ENCODE measurements at places on chromosomes 11 and 22. TPM values are rescaled to one million over a fixed set of nuclear protein-coding genes. Genes with fewer than 3 reads are reported as not detected.

The MMP13 gene
- not detected for polyA plus RNA-seq

The KLHL22 gene
- 13.9 TPM for polyA plus RNA-seq

DNA sequence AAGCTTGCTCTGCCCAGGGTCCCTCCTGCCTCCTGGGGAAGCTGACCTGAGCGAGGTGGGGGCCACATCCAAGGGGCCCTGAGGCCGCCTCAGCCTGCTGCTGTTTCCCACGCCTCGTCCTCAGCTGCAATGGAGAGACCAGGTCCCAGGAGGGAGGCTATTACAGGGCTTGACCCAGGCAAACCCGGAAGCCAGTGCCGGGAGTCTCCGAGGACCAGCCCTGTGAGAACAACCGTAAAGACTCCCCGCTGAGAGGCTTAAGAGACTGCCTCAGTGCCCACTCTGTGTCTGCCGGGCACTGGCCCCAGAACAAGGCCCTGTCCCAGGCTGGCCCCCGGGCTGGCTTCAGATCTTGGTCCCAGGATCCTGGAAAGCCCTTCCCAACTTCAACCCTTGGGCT is 124.3 kb upstream of the FGF3 start:
- no peaks in the 10 kb centered on the region for H3K4me1 ChIP-seq
- no peaks in the 10 kb centered on the region for H3K36me3 ChIP-seq
- H3K27me3 ChIP-seq: peaks cover 9% of the 10 kb centered on the region
- H3K4me3 ChIP-seq: no peak overlapping the region

DNA sequence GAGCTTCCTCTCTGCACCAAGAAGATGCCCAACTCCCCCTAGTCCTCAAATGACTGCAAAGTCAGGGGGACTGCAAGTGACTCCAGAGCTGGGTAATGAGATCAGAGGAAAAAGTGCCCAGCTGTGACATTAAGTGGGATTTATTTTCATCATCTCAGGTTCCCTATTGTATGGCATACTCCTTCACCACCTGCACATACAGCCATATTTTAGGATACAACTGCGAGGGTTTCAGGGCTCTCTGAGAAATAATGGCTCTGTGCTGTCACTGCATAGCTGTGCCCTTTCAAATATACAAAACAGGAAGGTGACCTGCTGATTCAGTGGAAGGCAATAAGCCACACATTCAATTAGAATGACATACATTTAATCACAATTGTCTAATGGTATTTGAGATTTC is 45.6 kb upstream of the PLET1 start:
- DNase-seq: no peak
- no peak overlapping the region for H3K4me3 ChIP-seq
- no peaks in the 10 kb centered on the region for H3K27me3 ChIP-seq

DNA sequence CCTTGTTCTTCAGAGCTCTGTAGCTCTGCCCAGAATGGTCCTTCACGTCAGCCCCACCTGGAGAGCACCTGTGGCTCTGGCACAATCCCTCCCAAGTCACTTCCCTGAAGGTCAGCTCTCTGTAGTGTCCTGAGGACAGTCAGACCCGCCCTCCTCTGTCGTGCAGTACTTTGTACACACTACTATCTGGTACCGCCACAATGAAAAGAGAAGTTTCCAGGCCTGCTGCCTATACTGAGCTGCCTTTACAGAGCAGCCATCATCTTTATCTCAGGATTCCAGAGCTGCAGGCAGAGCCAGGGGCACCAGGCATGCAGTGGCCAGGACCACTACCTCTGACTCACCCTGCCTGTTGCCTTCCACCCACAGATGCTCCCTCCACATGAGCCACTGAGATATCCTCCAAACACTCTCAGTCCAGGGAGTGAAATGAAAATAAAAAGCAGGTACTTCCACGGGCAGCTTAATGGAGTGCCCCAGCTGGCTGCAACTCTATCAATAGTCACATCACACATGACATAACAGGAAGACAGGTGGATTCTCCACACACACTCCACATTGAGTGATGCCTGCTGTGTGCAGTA is 7.3 kb downstream of the PACSIN2 start:
- H3K4me3 ChIP-seq: no peak overlapping the region
- H3K36me3 ChIP-seq: no peaks in the 10 kb centered on the region
- peak overlapping the region; percentile 27 for H3K27ac ChIP-seq
- H3K27me3 ChIP-seq: no peaks in the 10 kb centered on the region
- H3K4me1 ChIP-seq: peaks cover 26% of the 10 kb centered on the region
